ENCODE measurements at places on chromosomes 16 and 17. TPM values are rescaled to one million over a fixed set of nuclear protein-coding genes. Genes with fewer than 3 reads are reported as not detected.

DNA sequence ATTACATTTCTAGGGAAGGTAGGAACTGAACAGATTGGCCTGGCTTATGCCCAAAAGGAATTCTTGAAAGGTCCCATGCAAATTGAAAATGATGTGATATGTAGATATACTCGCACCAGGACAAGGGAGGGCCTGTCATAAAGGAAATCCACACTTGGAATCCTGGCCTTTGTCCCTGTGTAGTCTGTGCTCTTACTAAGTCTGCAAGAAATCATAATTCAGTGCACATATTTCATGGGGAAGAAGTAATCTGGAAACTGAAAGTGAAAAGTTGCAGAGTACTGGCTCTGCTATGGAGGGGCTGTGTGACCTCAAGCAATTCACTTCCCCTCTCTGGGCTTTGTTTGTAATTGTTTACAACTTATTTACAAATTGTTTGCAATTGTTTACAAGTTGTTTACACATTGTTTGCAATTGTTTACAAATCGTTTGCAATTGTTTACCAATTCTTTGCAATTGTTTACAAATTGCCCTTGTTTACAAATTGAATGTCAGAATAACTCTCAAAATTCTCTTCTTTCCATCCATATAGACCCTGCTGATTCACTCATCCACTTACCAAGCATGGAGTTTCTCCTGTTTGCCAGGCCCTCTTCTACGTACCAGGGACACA is 12.9 kb downstream of the SCNN1G start:
- peak; percentile 16 for DNase-seq

Gene RABEP2
- 11.6 TPM for total RNA-seq

- no peak for DNase-seq
These were observed 462.0 kb downstream of the CDH11 start for GRCh38 chr16:64659866-64660265.

Gene CCNF
- 7.3 TPM for total RNA-seq

DNA sequence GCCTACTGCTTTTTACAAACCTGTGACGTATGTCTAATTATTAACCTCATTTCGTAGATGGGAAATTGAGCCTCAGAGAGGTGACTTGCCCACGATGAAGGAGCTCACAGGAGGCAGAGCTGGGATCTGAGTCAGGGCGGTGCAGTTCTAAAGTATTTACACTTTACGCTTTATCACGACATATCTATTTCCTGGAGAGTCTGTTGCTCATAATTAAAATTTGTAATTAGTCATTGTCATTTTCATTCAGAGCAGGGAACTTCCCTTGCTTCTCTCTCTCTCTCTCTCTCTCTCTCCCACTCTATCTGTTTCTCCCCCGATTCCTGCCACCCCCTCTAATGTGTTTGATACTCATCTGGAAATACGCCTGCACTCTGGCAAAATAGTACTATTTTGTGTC is 5.9 kb downstream of the SLC5A11 start:
- no peak for DNase-seq

DNA sequence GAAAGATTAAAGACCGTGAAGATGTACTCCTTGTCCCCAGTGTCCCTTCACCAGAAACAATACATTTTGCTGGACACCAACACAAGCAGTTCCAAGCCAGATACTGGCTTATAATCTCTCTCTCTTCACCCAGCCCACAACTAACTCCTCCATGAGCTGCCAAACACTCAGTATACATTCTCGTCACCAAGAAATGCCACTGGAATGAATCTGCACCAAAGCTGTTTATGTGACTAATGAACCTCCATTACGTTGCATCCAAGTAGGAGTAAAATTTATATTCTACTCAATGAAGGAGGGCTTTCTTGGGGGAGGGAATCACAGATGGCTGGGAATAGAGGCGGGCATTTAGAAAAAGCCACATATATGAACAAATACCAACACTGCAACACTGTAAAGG is 20.9 kb upstream of the SOX9 start:
- DNase-seq: no peak

DNA sequence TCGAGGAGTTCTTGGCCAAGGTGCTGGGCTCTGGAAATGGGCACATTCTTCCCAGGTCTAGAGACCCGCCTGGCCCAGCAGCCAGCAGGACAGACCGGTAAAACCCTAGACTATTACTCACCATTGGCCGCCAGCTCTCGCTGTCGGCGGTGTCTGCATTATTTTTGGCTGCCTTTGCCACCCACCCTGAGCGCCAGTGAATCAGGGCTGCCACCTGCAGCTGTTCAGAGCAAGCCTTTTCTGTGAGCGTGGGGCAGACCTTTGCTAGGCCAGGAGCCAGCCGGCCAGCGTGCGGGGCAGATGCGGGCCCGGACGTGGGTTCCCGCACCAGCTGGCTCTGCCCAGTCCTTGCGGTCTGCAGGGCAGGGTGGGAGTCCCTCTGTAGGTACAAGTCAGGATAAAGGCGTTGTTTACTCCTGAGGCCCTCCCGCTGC is 15.8 kb upstream of the CLEC18A start:
- DNase-seq: no peak

DNA sequence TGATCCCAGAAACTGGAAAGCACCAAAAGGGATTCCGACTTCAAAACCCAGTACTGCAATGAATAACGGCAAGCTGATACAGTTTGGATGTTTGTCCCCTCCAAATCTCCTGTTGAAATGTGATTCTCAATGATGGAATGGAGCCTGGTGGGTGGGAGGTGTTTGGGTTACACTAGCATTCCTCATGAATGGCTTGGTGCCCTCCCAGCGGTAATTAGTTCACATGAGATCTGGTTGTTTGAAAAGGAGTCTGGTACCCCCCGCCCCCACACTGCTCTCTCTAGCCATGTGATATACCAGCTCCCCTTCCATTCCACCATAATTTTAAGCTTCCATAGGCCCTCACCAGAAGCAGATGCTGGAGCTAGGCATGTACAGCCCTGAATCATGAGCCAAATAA is 40.1 kb downstream of the RANBP10 start:
- no peak for DNase-seq

GRCh38 chr17:82492643-82493225 is 26.8 kb upstream of the FOXK2 start:
- DNase-seq: no peak

DNA sequence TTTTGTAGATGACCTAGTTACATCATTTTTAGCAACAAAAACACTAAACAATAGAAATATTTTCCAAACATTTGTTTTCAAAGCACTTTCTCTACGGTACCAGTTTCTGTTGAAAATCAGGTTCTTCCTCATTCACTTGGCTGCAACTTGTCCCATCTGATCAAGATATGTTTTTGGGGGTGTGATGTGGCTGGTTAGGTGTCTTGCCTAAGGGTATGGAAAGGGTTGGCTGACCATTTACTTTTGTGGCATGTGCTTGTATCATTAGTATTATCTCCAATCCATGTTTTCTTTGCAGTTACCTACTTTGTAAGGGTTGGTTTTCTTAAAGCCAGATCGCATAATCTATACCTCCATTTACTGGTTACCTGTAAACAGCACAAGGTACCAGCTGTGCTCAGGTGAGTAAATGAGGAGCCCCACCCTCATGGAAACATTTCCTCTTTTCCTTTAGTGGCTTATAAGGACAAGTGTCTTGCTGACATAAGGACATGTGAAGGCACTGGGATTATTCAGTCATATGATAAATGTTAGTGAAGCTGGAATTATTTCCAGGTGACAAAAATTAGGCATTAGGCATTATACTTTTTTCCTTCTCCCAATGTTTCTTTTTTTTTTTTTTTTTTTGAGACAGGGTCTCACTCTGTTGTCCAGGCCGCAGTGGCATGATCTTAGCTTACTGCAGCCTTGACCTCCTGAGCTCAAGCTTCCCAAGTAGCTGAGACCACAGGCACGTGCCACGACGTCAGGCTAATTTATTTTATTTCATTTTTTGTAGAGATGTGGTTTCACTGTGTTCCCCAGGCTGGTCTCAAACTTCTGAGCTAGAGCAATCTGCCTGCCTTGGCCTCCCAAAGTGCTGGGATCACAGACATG is 162.0 kb downstream of the CCDC182 start:
- no peak for DNase-seq
